ENCODE measurements at places on chromosomes 12 and 14.

GRCh38 chr14:95034788-95035187, 122.5 kb downstream of the DICER1 start:
- DNase-seq, result no peak

- no peak for DNase-seq
Measured at GRCh38 chr12:75177997-75178396, 31.6 kb downstream of the KCNC2 start.

DNA sequence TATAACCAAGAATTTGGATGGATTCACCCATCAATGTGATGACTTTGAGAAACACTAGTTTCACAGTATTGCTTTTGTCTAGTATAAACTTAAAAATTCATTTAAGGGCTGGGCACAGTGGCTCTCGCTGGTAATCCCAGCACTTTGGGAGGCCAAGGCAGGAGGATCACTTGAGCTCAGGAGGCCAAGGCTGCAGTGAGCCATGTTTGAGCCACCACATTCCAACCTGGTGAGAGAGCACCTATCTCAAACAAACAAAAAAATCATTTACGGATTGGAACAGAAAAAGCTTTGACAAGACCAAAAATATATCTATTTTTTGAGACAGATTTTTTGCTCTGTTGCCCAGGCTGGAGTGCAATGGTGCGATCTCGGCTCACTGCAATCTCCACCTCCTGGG, 27.5 kb downstream of the GNS start:
- no peak for DNase-seq

- no peak for DNase-seq
Measured at GRCh38 chr14:63895510-63895909, 42.7 kb downstream of the SYNE2 start.
